Activated naive CD4-positive, alpha-beta T cell treated with anti-CD3 and anti-CD28 coated beads, Interleukin-2, amount 10 ng/mL, durations not matched to agents 7 days and 5 days (primary cell): ENCODE measurements at places on chromosomes 2 and 18.

DNA sequence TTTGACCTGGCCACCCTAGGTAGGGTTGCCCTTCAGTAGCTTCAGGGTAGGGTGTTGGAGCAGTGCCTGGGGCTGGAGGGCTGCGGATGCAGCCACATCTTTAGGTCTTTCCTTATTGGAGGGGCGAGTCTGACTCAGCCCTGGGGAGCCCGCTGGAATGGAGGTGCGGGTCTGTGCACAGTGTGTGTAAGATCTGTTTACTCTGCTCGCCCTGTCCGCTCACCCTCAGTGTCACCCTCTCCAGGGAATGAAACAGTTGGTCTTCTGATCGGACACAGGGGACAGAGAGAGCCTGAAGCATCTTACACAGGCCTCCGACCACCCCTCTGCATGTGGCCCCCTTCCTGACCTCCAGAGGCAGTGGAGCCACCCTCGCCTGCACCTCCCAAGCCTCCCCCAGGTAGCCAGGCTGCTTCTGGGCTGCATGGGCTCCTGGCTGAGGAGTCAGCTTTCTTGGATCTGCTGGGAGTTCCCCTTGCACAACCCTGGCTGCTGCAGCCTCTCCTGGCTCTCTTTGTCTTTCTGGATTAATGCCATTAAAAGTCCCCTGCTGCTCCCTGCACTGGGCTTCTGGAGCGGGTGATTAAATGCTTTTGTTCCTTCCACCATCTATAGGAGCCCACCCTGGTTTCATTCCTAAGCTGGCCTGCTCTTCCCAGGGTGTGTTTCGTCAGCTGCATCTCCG is 82.6 kb downstream of the ASB1 start:
- no peak for DNase-seq

DNA sequence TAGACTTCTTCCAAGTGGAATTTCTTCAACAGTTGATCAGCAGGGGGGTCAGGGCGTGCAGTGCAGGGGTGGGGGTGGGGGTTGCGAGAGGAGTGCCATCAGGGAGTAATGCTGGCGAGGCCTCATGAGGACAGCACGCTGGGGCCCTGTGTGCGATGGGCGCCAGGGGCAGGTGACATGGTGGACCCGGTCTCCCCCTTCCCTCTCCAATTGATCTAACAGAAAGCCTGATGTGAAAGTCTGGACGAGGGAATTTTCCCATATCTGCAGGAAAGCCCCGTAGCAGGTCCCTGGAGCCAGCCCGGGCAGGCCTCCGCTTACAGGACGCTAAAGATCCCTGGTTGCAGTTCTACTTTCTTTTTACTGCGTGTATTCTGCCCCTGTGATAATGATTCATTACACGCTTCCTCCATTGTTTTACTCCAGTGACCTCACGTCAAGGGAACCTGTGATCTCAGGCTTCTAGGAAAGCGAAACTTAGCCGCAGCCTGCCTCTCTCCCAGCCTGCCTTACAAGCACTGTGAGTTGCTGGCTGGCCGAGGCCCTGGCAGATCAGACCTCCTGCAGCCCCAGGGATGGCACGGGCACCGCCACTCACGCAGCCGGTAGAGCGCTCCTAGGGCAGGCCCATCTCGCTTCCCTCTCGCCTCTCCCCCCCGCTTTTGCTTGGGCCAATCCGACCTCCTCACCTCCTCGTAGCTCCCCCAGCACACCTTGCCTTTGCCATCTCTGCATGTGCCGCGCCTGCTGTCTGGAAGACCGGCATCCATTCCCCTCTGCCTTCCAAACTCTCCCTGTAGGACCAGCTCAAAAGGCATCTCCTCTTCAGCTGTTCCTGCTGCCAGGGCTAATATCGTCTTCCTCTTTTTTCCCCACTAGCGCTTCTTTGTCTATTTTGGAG is 19.2 kb downstream of the NEURL3 start:
- peak; percentile 93 for DNase-seq

- DNase-seq = peak; percentile 26
Observed at GRCh38 chr2:200585730-200586643, at the start of gene AOX1. Gene AOX1 (plus strand): TSS chr2:200586014. CDS start chr2:200586109, 95 bp downstream.

- no peak for DNase-seq
Observed at GRCh38 chr2:146997488-146997887, 847.3 kb upstream of the ACVR2A start.

- peak; percentile 11 for DNase-seq
Observed at GRCh38 chr18:79487183-79487800, 91.6 kb downstream of the NFATC1 start.

GRCh38 chr2:123045713-123046112 is 979.4 kb upstream of the CNTNAP5 start:
- no peak for DNase-seq

DNA sequence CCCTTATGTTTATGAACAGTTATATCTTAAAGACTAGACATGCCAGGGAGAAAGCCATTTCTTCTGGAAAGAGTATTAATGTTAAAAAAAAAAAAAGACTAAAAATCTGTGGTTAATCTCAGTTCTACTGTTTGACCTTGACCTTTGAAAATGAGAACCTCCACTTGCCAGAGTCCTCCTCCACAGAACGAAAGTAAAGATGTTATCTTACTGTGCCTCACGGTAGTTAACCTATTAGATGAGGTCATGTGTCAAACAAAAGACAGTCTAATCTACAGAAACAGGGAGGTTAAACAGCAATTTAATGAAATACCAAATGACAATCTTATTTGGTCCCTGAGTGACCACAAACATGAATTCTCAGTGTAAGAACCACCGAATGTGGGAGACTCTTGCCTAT is 51.2 kb downstream of the SLC14A2 start:
- no peak for DNase-seq

- DNase-seq = peak; percentile 15
Observed at GRCh38 chr2:241584436-241584835, 25.9 kb downstream of the BOK start.

DNA sequence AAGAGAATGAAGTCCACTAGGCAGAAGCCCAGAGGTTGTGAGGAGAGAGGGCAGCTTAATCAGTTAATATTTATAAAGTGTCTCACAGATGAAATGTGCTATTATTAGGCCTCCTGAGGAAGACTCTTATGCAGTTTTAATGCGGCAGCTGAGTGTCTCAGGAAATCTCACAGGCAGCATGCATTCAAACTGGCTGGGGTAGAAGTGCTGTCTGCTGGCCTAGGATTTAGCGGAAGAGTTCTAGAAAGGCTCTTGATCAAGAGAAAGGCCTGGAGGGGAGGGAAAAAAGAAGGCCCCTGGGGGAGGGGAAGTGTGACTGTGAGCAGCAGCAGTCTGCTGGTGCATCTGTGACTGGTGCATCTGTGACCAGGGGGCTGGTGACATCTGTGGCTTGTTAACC is 133.0 kb downstream of the FSHR start:
- DNase-seq = no peak

GRCh38 chr2:12819103-12819475 is 102.4 kb downstream of the TRIB2 start:
- DNase-seq = no peak

DNA sequence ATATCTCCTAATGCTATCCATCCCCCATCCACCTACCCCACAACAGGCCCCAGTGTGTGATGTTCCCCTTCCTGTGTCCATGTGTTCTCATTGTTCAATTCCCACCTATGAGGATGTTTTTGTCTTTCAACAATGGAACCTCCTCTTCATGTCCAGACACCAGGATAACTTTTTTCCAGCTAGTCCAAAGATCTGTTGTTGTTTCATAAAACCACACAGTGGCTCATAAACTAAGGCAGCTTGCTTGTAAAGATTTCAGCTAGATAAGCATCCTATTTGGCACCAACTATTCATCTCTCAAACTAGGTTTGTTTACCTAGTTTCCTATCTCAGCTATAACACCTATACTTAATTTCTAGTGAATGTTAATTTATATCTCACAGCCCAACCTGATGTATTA is 937.7 kb downstream of the TRIB2 start:
- DNase-seq = no peak

- DNase-seq = no peak
Observed at GRCh38 chr18:38520786-38521185, 955.2 kb upstream of the CELF4 start.

DNA sequence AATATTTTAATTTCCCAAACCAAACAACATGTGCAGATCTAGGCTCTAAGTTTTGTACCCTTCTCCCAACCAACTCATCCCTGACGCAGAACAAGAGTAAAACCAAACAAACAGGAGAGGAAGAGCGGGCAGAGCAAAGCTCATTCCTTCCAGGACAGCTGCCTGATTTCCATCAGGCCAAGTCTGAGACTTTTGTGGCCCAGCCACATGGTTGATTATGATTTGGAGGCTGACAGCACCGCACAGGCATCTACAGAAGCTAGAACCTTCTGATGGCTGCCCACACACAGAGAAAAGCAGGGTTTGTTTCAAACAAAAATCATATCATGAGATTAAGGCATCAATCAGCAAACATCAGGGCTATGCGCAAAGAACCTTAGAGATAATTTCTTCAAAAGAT is 262.6 kb downstream of the TNS1 start:
- DNase-seq = no peak

GRCh38 chr2:223613017-223613950 is 11.1 kb upstream of the SCG2 start:
- no peak for DNase-seq
